ENCODE measurements at places on chromosomes 1 and 21. TPM values are rescaled to one million over a fixed set of nuclear protein-coding genes. Genes with fewer than 3 reads are reported as not detected.

OPRD1 gene
- total RNA-seq = not detected

RCSD1 gene
- total RNA-seq = under 0.01 TPM

PCP4L1 gene
- total RNA-seq = not detected

KRTAP20-1 gene
- not detected for total RNA-seq

PAPPA2 gene
- total RNA-seq = 0.30 TPM

SYNC gene
- total RNA-seq = 15.8 TPM

GBP4 gene
- total RNA-seq = not detected

NTRK1 gene
- total RNA-seq = not detected

SPOCD1 gene
- 29.9 TPM for total RNA-seq
